Activated naive CD8-positive, alpha-beta T cell treated with anti-CD3 and anti-CD28 coated beads for 36 hours (primary cell): ENCODE measurements at places on chromosomes 1 and 21. TPM values are rescaled to one million over a fixed set of nuclear protein-coding genes. Genes with fewer than 3 reads are reported as not detected.

DNA sequence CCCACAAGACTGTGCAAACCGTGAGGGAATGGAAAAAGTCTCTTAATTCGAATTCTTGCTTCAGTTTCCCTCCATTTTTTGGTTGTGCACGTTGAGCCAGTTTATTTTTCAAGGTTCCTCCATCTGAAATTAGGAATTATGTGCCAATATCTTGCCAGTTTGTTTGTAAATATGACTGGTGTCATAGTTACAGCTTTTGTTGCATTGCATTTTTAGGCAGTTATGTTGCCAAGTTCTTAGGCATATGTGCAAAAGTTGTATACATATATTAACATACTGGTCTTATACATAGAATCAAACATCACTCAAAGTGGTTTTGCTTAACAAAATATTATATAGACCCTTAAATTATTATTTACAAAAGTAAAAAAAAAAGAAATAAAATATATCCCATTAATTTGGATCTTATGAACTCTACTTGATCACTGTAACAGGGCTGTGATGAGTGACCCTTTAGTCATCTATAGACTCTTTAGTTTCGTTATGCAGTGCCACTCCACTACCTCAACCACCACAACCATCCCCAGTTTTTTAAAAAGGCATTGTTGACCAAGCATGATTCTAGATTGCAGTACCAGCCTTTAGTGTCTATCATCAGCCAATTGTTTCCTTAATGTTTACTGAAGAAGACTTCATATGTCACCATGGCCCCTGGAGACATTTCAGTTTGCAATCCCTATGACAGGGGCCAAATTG lies 20.9 kb upstream of the DYNLT5 start:
- no peak for DNase-seq

- DNase-seq = no peak
These were observed 31.0 kb downstream of the TNNT2 start for GRCh38 chr1:201346337-201346939.

The CYP4X1 gene
- total RNA-seq = not detected

DNA sequence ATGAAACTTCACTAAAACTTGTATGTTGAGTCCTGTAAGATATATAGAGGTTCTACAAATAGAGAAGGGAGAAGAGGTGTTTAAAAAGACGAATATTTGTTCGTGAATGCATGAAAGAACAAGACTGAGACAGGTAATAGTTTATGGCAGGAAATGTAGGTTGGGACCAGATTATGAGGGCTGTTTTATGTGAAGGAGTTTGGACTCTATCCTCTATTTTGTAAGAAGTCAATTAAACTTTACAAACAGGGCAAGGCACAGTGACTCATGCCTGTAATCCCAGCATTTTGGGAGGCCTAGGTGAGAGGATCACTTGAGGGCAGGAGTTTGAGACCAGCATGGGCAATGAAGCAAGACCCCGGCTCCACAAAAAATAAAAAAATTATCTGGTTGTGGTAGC lies 5.7 kb downstream of the SLC35A3 start:
- DNase-seq = no peak

DNA sequence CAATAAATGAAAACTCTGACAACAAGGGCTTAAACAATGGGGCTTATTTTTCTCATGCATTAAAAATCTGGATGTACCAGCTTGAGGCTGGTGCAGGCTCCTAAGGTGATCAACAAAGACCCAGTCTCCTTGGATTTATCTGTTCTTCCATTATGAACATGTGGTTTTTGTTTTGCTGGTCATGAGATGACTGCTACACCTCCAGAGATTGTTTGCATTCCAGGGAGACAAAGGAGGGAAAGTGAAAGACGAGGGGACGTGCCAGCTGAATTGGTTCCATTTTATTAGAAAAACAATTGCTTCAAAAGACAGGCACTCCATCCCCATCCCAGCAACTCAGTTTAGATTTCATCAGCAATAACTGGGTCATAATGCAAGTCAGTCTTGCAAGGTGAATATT lies 90.9 kb upstream of the KCNK1 start:
- no peak for DNase-seq

GRCh38 chr1:109793486-109794318 lies 30.0 kb upstream of the EPS8L3 start:
- DNase-seq = peak; percentile 53
